ENCODE measurements at places on chromosomes 16 and 17.

- DNase-seq: no peak
Observed at GRCh38 chr17:57696050-57696449, 49.0 kb downstream of the CCDC182 start.

DNA sequence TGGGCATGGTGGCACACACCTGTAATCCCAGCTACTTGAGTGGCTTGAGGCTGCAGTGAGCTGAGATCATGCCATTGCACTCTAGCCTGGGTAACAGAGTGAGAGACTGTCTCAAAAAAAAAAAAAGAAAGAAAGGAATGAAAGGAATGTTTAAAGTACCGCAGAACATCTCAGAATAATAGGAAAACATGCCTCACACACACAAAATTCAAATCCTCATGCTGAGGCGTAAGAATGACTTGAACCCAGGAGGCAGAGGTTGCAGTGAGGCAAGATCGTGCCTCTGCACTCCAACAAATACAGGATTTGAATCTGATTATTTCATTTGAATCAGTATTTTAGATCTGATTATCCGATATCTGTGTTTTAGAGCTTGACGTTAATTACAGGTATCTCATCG, 21.3 kb upstream of the GAA start:
- DNase-seq: no peak

DNA sequence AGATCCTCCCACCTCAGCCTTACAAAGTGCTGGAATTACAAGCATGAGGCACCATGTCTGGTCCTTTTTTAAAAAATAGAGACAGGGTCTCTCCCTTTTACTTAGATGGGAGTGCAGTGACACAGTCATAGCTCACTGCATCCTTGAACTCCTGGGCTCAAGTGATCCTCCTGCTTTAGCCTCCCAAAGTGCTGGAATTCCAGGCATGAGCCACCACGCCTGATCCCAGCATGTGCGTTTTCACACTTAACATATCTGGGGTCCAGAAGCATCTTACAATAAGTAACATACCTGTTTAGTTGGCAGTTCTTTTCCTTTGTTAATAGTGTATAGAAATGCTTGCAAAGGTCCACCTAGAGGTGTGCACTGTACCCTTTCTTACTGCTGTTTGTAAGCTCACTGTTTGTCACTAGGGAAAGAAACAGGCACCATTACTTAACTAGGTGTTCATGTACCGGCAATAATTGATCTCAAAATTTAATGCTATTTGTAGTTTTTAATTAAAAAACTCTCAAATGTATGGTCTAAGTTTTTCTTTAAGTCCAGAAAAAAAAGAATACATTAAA, 221.7 kb downstream of the RPTOR start:
- DNase-seq: no peak

DNA sequence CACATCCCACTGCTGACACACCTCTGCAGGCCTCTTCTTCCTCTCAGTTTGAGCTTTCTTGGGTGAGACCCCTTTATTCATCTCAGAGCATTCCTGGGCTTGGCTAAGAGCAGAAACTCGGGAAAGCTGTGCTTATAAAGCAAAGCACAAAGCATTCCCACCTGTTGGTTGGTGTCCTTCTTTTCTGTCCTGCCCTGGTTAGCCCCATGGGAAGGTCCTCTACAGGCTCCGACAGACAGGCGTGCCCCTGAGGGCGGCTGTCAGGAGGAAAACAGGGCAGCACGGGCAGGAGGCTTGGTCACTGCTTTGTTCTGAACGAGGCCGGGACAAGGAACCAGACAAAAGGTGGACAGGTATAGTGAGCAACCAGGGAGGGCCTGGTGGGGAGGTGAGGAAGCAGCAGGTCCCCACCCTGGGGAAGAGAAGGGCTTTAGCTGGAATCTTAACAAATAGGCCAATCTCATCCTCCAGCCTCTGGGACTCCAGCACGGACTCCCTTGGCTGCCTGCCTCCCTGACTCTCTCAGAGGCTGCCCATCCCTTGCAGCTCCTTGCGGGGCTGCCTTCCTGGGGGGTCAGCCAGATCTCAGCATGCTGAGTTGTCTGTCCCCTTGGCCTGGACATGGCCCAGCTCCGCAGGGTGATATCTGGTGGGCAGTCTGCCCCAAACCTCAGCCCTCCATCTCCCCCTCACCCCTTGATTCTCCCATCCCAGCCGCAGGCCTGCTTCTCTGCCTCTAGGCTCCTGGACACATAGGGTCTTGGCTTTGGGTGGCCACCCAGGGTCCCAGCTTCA, 1.7 kb downstream of the MEOX1 start:
- no peak for DNase-seq

DNA sequence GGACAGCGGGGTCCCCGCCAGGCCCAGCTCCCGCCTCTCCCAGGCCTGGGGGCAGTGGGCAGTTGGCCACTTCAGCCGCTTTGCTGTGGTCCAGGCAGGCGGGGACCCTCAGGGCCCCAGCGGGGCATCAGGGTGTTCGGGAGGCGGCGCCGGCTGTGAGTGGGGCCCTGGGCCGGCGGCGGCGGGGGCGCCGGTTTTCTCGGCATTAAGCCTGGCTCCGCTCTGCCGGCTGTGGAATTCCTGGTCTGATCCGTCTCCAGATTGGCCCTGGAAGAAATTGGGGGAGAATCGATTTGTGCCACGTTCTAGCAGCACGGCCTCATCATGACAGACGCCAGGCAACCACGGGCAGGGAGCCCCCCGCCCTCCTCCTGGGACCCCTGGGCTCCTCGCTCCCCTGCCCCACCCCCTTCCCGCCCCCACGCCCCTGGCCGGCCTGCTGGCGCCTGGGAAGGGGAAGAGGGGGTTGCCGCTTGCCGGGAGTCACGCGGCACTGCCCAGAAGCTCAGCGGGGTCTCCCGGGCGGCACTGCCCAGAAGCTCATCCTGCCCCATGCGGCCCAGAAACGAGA, 28.6 kb upstream of the SSTR5 start:
- no peak for DNase-seq

- no peak for DNase-seq
Observed at GRCh38 chr17:5898406-5898805, 171.8 kb upstream of the WSCD1 start.

DNA sequence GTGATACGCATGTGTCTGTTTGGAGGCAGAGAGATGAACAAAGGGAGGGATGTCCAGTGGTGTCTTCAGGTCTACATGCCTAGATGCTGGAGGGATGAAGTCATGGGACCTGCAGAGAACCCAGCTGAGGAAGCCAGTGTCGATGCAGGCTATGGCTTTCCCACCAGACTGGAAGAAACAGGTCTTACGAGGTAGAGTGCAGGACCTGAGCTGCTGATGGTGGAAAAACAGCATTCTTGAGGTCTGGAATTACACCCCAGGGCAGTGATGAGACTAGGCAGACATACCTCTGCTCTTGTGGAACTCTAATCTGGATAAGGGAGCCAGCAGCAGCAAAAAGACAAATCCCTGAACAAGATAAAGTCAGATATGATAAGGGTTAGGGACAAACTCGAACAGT, 37.4 kb downstream of the ARSG start:
- no peak for DNase-seq

GRCh38 chr17:28547623-28548416, 4.6 kb downstream of the UNC119 start:
- DNase-seq: peak; percentile 82

Measured in NB4 (cell line).